ENCODE measurements at places on chromosomes 12 and 14.
A peak's percentile ranks its signal among the peaks of the same experiment; 100 is the strongest.

DNA sequence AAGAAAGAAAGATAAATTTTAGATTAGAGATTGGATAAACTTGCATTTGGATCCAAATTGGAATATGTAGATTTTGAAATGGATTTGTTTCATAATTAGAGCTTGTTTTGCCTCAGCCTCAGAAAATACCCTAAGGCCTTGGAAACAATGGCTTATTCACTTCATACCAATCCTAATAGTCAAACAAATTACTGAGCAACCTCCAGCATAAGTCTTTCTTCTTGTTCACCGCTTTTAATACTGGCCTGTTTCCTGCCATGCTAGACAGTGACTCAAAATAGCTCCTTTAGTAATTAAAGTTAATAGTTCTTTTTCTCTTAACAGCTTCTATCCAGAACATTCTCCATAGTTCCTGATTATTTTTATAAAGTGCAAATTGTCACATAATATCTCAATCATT lies 110.9 kb upstream of the DNM1L start:
- DNase-seq, result no peak

GRCh38 chr12:3679831-3680230 lies 73.1 kb downstream of the CRACR2A start:
- no peak for DNase-seq

DNA sequence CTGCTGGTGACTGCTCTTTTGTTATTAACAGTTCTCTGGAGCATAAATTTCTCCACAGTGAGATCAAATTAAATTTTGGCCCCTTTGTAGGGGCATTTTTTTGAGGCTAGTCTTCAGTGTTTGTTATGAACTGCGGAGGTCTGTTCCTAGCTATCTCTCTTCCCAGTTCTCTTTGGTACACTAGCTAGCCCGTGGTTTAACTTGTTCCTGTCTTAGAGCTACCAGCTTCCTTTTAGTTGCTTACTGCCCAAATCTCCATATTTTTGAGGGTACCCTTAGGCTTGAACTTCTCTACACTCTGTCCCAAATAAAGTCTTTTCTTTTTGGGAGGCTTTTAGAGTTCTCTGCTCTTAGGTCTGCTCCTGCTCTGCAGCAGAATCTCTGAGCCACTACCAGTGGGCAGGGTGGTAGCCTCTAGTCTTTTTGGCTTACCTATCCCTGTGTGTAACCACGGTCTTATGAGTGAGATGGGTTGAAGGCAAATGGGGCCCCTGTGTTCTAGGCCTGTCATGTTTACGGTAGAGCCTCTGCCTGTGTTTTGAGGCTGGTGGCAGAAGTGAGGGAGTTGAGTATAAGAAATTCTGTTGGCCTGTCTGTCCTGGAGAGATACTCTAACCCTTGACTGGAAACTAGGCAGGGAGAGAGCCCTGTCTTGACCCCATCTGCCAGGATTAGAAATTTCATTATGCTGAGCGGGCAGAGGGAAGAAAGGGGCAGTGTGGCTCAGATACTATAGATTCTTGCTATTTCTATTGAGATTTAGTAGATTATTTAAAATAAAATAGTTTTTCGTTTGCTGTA lies 21.0 kb downstream of the CNOT2 start:
- DNase-seq, result no peak

DNA sequence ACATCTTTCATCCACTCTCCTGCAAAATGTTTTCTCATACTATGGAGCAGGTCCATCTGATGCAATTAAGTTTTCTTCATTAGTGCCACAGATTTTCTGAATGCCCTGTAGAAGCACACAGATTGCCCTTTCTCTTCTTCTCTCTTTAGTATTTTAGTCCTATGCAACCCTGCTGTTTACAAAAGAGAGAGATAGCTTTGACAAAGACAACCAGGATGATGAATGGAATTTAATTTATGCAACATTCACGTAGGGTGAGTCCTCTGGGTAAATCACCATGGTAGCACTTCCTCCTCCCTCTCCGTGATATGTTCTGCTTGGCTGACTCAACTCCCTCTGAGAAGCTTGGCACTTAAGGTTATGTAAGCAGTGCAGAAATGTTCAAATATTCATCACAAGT lies 400.9 kb upstream of the PDE3A start:
- no peak for DNase-seq

GRCh38 chr14:104443391-104444158 lies 136.0 kb upstream of the C14orf180 start:
- DNase-seq, result no peak

DNA sequence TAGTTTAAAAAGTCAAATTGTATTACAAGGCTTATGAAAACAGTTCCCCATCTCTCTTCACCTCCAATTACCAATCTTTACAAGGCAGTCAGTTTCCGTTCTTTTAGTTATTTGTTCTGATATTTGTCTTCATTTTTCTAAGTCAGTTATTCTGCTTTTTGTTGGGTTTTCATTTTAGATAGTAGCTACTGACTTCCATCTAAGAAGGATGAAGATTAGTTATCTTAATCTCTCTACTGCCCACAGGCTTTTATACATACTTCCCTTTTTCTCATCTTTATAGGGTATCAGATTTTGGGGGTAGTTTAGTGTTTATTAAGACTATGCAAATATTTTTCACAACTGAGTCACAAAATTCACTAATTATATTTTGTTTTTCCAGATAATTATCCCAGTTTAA lies 38.4 kb downstream of the FRS2 start:
- DNase-seq, result no peak

DNA sequence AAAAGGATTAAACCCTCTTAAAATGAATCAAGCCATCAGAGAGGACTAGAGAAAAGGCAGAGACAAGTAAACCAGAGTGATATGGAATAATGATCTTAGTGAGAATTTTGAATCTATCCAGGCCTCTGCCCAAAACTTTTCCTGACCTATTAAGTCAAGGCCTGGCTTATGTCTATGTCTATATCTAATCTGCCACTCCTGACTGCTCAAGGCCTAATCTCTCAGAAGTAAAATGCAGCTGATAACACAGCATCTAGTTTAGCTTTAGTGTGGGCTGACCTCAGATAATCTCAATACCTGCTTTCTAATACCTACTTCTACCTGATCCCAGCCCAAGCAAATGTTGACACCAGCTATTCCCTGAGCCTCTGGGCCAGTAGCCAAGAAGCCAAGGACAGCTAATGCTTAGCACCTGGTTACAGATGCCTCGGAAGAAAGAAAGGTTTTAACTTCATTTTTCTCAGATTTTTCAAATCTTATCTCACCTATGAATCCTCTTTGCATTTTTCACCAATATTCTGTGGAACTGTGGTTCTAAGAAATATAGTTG lies 1472.5 kb upstream of the SEL1L start:
- peak; percentile 43 for DNase-seq

GRCh38 chr12:98699586-98699985 lies 54.5 kb downstream of the APAF1 start:
- DNase-seq, result no peak

DNA sequence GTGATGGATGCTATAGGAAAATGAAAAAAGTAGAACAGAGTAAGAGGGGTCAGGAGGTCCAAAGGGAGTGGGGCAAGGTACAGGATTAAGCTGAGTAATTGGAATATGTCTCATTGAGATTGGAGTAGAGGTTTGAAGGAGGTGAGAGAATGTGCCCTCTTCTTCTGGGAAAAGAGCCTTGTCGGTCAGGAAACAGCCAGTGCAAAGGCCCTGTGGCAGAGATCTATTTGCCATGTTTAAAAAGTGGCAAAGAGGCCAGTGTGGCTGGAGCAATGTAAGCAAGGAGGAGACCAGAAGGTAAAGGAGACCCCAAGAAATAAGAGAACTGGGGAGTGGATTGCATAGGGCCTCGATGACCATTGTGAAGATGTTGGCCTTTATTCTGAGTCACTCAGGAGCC lies 706.5 kb downstream of the MED13L start:
- no peak for DNase-seq

DNA sequence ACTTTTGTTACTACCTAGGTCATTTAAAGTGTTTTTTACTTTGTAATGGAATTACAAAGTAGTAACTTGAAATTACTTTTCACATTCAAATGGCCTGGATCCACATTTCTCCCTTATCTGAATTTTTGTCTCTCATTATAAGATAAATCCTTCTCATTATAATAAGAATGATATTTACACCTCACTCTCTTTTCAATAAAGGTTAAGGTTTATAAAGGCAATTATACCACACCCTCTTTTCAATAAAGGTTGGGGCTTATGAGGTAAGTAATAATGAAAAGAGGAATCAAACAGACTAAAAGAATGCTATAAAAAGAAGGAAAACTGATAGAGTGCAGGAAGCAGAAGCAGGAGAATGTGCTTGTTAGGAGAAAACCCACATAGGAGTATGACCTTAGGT lies 210.8 kb downstream of the ACSS3 start:
- DNase-seq, result no peak

GRCh38 chr14:76428611-76429010 lies 52.7 kb downstream of the ESRRB start:
- no peak for DNase-seq

DNA sequence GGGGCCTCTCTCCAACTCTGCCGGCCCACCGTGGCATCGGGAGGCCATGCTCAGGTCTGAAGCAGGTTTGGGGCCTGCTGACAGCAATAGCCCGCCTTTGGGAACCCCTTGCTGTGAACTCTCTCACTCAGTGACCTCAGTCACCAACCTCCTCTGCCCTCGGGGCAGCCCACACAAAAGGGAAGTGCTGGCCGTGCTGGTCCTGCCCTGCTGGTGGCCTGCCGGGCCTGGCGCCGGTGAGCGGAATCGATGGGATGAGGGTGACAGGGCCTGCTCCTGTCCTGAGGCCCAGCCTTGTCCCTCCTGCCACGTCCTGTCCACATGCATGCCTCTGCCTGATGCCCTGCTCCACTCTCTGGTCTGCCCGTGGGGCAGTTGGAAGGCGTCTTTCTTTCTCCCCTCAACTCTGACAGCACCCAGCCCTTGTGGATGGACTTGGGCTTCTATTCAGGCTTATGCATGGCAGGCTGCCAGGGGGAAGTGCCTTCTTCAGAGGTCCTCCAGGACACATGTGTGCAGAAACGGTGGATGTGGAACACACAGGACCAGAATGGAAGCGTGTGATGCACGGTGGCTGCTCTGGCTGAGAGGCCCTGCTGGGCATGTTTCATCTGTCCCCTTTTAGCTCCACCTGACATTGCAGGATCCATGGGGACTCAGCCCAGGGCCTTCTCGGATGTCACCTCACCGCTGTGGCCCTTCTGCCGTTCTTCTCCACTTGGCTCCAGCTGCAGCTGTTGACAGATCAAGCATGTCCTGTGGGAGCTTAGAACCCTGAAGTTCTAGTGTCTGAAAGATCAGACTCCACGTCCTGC lies 31.9 kb downstream of the IL31 start:
- DNase-seq, result no peak

DNA sequence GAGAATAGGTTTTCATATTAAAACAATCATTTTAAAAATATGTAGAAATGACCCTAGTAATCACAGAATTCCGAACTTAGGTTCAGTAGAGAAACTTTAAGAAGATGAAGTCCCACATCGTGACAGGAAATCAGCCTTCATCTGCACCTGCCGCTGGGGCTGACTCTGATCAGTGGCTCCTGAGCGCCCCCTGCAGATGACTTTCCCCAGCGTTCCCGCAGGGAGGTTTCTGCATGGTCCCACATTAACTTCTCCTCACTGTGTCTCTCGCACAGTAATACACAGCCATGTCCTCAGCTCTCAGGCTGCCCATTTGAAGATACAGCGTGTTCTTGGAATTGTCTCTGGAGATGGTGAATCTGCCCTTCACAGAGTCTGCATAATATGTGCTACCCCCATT lies 1131.1 kb downstream of the TMEM121 start:
- no peak for DNase-seq

DNA sequence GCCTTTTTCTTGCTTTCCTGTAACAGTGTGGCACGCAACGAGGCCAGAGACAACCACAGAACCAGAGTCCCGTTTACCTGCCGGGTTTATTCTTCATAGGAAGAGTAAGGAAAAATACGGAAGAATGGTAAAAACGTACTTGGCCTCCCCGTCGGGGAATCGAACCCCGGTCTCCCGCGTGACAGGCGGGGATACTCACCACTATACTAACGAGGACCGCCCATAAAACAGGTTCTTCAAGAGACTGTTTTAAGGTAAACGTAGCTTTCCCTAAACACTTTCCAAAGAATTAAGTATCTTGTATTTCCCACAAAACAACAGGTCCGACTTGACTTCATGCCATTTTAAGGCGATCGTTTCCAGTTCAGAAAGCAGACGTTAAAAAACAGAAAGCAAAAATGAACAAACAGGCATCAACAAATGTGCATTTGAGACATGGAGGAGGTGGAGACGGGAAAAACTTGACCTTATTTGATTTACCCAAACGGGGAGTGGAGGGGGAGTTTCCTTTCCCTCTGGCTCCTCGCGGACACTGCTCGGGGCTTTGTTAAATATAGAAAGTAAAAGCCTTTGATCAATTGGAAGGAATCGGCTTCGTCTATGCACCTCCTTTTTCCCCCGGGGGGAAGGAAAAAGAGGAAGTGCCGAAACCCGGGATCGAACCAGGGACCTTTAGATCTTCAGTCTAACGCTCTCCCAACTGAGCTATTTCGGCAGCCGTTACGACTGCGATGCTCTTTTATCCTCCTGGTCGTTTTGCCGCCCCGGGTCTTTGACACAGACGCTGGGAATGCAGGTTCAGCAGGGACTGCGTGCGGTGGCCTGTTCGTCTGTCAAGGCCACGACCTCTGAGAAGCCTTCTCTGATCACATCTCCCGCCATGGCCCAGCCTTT lies 13.0 kb upstream of the UBC start:
- DNase-seq, result no peak

- DNase-seq, result no peak
These were observed 63.0 kb downstream of the FOS start for GRCh38 chr14:75341620-75342019.

GRCh38 chr12:93751864-93752610 lies 74.9 kb downstream of the CRADD start:
- DNase-seq, result no peak

Measured in NCI-H1105 (cell line).